Stimulated activated CD4-positive, alpha-beta T cell treated with anti-CD3 and anti-CD28 coated beads, Interleukin-15, amount 100 ng/mL, for 1 hour (primary cell): ENCODE measurements at places on chromosomes 3 and 15.

- no peak for DNase-seq
These were observed 41.9 kb upstream of the MITF start for GRCh38 chr3:69697381-69697780.

- DNase-seq: no peak
These were observed 82.0 kb upstream of the LMOD3 start for GRCh38 chr3:69204315-69204957.

DNA sequence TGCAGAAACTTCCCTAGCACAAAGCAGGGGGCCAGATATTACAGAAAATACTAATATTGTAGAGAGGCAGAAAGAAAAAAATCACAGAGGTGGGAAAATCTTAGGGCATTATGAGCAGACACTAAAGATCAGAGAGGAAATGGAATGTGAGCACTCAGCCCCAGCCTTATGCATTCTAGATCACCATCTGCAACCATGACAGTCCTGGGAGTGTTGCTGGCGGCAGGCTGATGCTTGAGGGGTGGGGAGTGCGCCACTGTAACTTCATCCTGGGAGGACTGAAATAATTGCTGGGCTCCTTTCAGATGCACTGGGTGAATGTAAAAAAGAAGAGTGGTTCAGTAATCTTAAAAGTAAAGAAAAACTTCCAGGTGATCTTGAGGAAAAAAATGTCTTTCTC, 427.6 kb upstream of the SEMA6D start:
- no peak for DNase-seq

- no peak for DNase-seq
These were observed 200.8 kb upstream of the GOLGA6L4 start for GRCh38 chr15:84034578-84035398.

DNA sequence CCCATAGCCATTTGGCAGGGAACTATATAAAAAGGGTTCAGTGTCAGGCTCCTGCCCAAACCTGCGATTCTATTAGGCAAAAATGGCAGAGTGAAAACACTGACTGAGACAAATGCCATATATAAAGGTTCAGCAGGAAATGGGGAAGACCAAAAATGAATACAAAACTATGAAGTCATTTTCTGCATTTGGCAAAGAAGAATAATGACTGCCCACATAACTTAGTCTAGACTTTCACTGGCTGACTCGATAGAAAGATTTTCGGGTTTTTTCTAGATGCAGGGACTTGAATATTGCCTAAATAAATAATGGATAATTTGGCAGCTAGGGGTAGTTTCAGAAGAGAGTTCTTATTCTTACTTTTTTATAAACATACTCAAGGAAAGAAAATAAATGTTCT, 178.0 kb downstream of the TPRG1 start:
- DNase-seq: no peak
